Progenitor cell of endocrine pancreas (in vitro differentiated cells): ENCODE measurements at places on chromosomes 16 and 17. TPM values are rescaled to one million over a fixed set of nuclear protein-coding genes. Genes with fewer than 3 reads are reported as not detected.

- DNase-seq, result no peak
- peaks cover 35% of the 10 kb centered on the region for H3K4me1 ChIP-seq
- no peaks in the 10 kb centered on the region for H3K36me3 ChIP-seq
- no peak overlapping the region for H3K27ac ChIP-seq
- H3K27me3 ChIP-seq, result no peaks in the 10 kb centered on the region
Observed at GRCh38 chr17:57607553-57608120, 137.5 kb downstream of the CCDC182 start.

Gene DNAJA2
- 62.8 and 63.7 TPM in 2 replicates for total RNA-seq

GRCh38 chr17:77343031-77343800, 202.4 kb downstream of the SEC14L1 start:
- no peak overlapping the region for H3K4me3 ChIP-seq
- peaks cover 4% of the 10 kb centered on the region for H3K4me1 ChIP-seq
- H3K36me3 ChIP-seq, result peaks cover 2% of the 10 kb centered on the region
- H3K27ac ChIP-seq, result no peak overlapping the region

DNA sequence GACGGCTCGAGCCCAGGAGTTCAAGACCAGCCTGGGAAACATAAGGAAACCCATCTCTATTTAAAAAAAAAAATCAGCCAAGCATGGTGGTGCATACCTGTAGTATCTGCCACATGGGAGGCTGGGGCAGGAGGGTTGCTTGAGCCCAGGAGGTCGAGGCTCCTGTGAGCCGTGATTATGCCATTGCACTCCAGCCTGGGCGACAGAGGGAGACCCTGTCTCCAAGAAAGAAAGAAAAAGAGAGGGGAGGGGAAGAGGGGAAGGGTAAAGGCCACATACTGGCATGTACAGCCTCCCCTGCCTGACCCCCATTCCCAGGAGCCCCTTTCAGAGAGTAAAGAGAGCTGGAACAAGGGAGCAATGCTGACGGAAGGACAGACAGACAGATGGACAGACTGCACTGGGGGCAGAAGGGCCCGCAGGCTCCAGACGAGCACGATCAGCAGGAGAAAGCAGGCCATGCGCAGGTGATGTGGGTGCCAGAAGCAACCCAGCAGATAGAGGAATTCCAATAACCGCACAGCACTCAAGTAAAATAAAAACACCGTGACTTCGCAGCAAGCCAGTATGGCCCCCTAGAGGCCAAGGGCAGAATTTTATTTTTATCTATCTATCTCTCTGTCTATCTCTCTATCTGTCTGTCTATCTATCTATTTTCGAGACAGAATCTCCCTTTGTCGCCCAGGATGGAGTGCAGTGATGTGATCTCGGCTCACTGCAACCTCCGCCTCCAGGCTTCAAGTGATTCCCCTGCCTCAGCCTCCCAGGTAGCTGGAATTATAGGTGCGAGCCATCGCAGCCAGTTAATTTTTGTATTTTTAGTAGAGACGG, 27.1 kb upstream of the SNN start:
- H3K27me3 ChIP-seq, result peaks cover 4% of the 10 kb centered on the region
- no peak for DNase-seq
- H3K4me1 ChIP-seq, result peaks cover 7% of the 10 kb centered on the region
- H3K36me3 ChIP-seq, result no peaks in the 10 kb centered on the region
- peak overlapping the region; percentile 10 for H3K27ac ChIP-seq

- H3K27me3 ChIP-seq, result peaks cover 37% of the 10 kb centered on the region
- no peak for DNase-seq
- H3K4me3 ChIP-seq, result no peak overlapping the region
- H3K36me3 ChIP-seq, result no peaks in the 10 kb centered on the region
Observed at GRCh38 chr16:2874032-2874911, 8.7 kb upstream of the FLYWCH2 start.

GRCh38 chr16:14559809-14560241, 70.2 kb downstream of the PARN start:
- H3K27ac ChIP-seq, result peak overlapping the region; percentile 26
- no peaks in the 10 kb centered on the region for H3K27me3 ChIP-seq
- peaks cover 5% of the 10 kb centered on the region for H3K4me1 ChIP-seq
- no peak for DNase-seq

DNA sequence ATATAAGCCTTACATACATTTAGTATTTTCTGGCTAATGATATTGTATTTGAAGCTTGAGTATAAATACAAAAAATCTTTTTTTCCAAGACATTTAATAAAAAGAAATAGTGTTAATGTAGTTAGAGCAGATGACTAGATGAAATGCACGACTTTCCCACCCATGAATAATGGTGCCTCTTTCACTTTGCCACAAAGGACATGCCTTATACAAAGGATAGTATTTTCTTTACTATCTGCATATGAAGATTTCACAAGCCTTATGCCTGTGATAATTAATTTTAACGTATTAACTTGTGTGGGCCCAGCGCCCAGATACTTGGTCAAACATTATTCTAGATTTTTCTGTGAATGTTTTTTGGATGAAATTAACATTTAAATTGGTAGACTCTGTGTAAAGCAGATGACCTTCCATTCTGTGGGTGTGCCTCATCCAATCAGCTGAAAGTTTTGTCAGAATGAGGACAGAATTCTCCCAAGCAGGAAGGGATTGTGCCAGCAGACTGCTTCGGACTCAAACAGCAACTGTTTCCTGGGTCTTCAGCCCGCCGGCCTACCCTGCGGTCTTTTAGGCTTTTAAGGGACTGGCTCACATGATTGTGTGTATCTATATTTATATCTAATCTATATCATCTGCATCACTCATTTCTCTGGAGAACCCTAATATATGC, 115.4 kb downstream of the USP22 start:
- peaks cover 5% of the 10 kb centered on the region for H3K36me3 ChIP-seq
- no peaks in the 10 kb centered on the region for H3K27me3 ChIP-seq
- DNase-seq, result no peak

DNA sequence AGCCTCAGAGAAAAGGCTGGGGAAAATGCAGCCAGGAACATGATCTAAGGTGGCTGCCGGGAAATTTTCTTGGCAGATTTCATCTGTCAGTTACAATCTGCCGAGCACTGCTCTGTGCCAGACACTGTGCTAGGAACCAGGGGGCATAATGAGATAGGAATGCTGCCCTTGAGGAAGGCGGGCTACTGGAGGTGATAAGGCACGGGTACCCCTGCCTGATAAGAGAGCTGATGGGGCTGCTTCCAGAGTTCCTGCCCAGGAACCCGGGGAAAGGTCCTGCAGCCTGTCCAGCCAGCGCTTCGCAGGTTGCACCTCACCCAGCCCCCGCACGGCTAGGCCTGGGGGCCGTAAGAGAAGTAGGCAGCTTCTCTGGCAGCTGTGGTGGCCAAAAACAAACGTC, 3.1 kb downstream of the SCNN1G start:
- no peak overlapping the region for H3K4me3 ChIP-seq
- peaks cover 73% of the 10 kb centered on the region for H3K27me3 ChIP-seq
- no peaks in the 10 kb centered on the region for H3K4me1 ChIP-seq
- no peak for DNase-seq
- H3K27ac ChIP-seq, result no peak overlapping the region

Gene SOX8
- total RNA-seq, result 6.7 and 7.1 TPM in 2 replicates

Gene BRICD5
- total RNA-seq, result 22.5 and 24.6 TPM in 2 replicates

Gene LPO
- total RNA-seq, result 0.16 TPM in 1 of 2 replicates, not detected in the other

GRCh38 chr17:44970136-44970741, 2.1 kb upstream of the C1QL1 start:
- no peak for DNase-seq
- peaks cover 78% of the 10 kb centered on the region for H3K27me3 ChIP-seq
- no peak overlapping the region for H3K27ac ChIP-seq
- H3K36me3 ChIP-seq, result no peaks in the 10 kb centered on the region
- peak overlapping the region; percentile 79 for H3K4me3 ChIP-seq
- H3K4me1 ChIP-seq, result peaks cover 6% of the 10 kb centered on the region

- no peaks in the 10 kb centered on the region for H3K4me1 ChIP-seq
- no peak overlapping the region for H3K4me3 ChIP-seq
- no peaks in the 10 kb centered on the region for H3K27me3 ChIP-seq
- no peak for DNase-seq
- H3K27ac ChIP-seq, result no peak overlapping the region
Observed at GRCh38 chr17:51029568-51030463, 90.9 kb downstream of the SPAG9 start.

Gene PAM16
- total RNA-seq, result 33.5 and 36.7 TPM in 2 replicates

DNA sequence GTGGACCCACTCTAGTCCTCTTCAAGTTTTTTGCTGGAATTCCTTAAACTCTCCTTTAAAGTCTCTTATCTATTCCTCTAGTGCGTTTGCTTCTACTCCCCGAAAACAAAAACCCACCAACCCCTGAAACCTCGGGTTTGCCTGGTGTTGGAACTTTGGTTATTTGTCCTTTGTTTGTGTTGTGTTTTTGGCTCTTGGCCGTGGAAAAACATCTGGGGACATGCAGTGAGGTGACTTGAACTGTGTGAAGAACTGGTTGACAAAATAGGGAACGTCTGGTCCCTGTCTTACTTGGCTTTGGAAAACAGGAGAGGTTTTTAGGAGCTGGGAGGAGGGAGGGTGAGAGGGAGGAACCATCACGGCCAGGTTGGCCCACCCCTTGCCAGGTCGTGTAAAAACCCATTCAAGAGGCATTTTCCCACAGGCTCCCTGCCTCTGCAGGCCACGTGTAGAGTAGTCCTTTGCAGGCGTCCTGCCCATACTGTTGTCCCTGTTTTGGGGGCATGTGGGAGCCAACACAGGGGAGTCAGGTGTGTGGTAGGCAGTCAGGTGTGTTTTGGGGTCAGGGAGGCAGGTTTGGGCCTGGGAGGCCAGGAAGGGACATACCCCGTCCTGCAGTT, 169.3 kb downstream of the RAB11FIP4 start:
- no peak for DNase-seq
- H3K27me3 ChIP-seq, result peaks cover 17% of the 10 kb centered on the region
- H3K27ac ChIP-seq, result peak overlapping the region; percentile 44
- peak overlapping the region; percentile 67 for H3K4me3 ChIP-seq

DNA sequence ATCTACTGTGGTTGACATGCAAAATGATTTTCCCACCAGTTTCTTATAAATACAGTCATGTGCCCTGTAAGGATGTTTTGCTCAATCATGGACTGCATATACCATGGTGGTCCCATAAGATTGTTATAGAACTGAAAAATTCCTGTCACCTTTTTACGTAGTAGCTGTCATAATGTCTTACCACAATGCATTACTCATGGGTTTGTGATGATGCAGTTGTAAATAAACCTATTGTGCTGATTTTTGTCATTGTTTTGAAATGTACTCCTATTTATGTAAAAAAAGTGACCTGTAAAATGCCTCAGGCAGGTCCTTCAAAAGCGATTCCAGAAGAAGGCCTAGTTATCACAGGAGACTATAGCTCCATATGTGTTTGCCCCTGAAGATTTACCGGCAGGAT, 695.4 kb upstream of the KIF2B start:
- peaks cover 5% of the 10 kb centered on the region for H3K4me1 ChIP-seq
- DNase-seq, result no peak
- no peaks in the 10 kb centered on the region for H3K36me3 ChIP-seq

DNA sequence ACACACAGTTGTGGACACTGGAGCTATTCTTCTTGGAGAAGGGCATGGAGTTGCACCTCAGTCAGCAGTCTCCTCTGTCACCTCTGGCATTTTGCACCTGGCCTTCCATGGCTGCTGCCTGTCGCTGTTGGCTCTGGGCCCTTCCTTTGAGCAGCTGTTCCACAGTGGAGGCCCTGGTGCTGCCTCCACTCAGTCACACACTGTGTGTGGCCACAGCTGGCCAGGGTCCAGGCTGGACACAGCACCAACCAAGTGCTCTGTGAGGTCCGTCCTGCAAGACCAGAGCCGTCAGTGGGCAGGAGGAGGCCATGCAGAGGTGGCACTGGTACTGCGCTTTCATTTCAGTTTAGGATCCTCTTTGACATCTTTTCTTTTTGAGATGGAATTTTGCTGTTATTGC, 21.6 kb upstream of the MED9 start:
- no peak for DNase-seq
- H3K36me3 ChIP-seq, result no peaks in the 10 kb centered on the region
- H3K27ac ChIP-seq, result no peak overlapping the region
- peaks cover 12% of the 10 kb centered on the region for H3K27me3 ChIP-seq

Gene SLC47A1
- 1.1 and 2.3 TPM in 2 replicates for total RNA-seq

Gene CPNE7
- 0.41 and 0.84 TPM in 2 replicates for total RNA-seq

DNA sequence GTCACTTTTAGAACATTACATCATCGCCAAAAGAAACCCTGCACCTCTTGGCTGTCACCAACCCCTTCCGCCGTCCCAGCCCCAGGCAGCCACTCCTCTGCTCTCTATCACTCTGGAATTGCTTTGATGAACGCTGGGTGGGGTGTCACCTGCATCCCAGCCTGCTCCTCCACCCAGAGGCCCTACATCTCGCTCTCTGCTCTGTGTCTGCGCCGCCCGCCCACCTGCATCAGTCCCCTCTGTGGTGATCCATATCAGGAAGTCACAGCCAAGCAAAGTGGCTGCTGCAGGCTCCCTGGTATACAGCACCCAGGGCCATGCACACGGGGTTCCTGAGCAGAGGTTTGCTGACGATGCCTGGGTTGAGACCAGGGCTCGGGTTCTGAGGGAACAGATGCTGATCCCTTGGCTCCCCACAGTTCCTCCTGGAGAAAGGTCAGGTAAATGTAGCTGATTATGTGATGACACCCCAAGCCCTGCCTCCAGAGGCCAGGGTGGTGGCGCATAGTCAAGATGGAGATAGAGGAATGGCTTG, 30.8 kb downstream of the MPRIP start:
- no peaks in the 10 kb centered on the region for H3K27me3 ChIP-seq
- H3K36me3 ChIP-seq, result peaks cover 15% of the 10 kb centered on the region
